Kidney epithelial cell (primary cell): ENCODE measurements at places on chromosomes 16 and 17.
A peak's percentile ranks its signal among the peaks of the same experiment; 100 is the strongest.

DNA sequence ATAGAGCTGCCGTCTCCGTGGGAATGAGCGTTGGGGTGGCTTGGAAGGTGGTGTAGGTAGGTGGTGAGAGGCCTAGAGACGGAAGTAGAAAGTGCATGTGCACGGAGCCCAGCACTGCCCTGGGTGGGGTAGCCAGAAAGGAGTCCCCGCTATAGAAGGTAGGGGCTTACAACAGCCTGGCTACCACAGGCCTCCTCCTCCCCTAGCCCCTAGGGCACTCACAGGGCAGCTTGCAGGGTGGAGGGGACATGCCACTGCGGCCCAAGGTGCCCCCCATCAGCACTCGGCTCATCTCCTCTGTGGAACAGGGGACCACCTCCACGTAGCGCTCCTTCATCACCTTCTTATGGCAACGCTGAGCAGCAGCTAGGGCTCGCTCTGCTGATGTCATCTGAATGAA is 5.0 kb downstream of the ESRP2 start:
- no peak for DNase-seq

DNA sequence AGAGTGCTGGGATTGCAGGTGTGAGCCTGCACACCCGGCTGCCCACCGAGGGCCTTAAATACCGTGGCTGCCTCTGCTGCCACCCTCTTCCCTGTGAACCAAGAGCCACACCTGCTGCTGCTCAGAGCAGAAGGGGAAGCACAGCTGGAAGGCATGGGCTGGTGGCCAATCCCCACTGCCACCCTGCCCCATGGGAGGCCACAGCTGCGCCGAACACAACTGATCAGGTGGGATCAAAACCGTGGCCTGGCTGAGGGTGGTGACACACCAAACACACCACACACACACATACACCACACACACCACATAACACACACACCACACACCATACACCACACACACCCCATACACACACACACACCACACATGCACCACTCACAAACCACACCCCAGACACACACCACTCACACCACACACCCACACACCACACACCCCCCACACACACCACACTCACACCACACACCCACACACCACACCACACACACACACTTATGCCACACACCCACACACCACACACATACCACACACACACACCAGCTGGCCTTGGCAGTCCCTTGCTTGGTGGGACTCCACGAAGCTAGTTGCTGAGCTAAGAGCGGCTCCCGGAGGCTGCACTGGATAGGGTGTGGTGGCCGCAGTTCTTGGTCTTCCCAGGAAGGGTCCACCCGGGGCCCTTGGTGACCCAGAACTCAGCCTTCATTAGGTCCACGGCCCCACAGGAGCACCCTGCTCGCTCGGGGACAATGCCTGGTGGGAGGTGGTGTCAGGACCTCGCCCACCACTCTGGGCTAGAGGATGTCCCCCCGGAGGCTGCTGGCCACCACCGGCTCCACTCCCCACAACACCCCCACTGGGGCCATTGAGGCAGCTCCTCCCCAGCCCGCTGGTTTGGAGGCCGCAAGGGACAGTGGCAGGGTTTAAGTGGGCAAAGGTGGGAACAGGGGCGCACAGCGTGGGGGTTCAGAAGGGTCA is 14.9 kb downstream of the CEP131 start:
- DNase-seq: no peak

DNA sequence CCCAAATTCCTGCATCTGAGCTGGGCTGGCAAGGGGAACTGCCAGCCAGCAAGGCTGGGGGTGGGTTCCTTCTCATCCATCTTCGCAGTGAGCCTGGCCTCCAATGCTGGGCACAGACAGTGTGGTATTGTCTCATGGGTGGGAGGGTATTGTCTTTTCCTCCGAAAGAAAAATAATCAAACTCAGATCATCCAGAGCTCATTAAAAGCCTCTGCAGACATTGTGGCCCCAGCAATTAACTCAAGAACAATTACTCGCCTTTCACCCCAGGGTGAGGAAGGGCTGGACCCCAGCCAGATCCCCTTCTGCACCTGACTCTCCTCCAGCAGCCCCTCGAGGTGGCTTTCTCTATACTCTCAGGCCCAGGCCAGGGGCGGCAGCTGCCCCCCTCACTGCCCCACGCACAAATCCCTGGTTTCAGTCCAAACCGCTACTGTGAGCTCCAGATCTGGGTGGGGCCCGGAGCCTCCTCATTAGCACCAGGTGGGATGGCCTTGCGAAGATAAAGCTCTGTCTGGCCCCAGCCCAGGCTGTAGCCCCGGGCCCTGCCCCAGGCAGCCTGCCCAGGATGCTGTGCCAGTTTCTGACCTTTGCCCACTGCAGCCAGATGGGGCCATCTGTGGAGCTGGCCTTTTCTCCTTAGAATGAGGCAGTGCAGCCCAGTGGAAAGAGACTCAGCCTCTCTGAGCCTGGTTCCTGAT is 2.3 kb upstream of the KRT15 start:
- no peak for DNase-seq

GRCh38 chr16:49598383-49599170 is 225.0 kb downstream of the C16orf78 start:
- DNase-seq: no peak

DNA sequence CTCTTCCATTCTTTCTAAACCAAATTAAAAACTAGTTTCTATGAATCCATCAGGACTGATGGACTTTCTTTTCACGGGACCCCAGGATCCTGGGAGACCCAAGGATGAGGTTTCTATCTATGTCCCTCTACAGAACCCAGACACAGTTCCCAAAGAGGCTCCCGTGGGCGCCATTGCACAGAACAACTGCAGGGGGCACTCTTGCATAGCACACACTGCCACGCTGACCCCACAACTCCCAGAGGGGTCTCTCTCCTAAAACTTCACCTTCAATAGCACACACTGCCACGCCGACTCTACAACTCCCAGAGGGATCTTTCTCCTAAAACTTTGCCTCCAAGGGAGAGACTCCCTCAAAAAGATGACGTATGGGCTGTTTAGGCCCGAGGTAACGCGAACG is 9.0 kb downstream of the ABR start:
- DNase-seq: no peak

- no peak for DNase-seq
These were observed 182.5 kb downstream of the IRX5 start for GRCh38 chr16:55113210-55113609.

DNA sequence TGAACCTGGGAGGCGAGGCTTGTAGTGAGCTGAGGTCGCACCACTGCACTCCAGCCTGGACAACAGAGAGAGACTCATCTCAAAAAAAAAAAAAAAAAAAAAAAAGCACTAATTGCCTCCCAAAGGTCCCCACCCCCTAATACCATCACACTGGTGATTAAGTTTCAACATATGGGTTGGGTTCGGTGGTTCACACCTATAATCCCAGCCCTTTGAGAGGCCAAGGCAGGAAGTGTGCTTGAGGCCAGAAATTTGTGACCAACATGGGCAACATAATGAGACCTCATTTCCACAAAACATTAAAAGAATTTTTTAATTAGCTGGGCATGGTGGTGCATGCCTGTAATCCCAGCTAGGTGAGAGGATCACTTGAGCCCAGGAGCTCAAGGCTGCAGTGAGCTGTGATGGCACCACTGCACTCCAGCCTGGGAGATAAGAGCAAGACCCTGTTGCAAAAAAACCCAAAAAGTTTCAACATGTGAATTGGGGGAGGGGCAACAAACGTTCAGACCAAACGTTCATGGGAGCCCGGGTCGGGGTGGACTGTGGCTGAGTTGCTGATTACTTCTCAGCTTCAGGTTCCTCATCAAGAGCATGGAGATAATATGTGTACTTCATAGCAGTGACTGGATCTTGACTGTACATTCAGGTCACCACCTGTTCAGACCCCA is 62.1 kb upstream of the NOL11 start:
- DNase-seq: no peak

DNA sequence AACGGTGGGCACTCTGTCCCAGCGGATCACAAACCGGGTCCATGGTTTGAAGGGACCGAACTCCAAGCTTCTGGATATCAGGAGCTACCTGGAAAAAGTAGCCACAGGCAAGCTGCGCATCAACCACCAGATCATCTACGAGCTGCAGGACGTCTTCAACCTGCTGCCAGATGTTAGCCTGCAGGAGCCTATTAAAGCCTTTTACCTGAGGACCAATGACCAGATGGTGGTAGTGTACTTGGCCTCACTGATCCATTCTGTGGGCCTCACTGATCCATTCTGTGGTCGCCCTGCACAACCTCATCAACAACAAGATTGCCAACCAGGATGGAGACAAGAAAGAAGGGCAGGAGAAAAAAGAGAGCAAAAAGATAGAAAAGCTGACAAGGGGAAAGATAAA is 6.3 kb upstream of the CEP112 start:
- DNase-seq: no peak

DNA sequence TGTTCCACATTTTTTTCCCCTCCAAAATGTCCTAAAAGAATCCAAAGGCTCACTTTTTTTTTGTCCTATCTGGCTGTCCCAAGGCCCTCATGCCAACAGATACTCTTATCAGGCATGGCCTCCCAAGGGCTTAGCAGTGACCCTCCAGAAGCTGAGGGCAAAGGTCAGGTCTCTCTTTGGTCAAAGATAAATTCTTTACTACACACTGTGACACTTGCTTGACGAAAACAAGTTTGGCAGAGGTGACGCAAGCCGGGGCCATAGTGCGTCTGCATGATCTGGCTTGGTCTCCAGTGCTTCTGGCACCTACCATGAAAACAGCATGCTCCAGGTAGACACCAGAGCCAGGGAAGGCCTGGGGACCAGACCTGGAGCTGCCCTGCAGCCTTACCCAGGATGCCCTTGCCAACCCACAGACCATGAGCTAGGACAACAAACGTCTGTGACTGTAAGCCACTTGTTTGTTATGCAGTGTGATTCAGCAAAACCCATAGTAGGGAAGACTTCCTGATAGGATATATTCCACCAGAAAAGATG is 48.5 kb upstream of the IRF8 start:
- no peak for DNase-seq

- DNase-seq: no peak
These were observed 17.5 kb downstream of the RHOT1 start for GRCh38 chr17:32159586-32160438.

- DNase-seq: no peak
These were observed 1.9 kb upstream of the CD68 start for GRCh38 chr17:7577327-7578199.

DNA sequence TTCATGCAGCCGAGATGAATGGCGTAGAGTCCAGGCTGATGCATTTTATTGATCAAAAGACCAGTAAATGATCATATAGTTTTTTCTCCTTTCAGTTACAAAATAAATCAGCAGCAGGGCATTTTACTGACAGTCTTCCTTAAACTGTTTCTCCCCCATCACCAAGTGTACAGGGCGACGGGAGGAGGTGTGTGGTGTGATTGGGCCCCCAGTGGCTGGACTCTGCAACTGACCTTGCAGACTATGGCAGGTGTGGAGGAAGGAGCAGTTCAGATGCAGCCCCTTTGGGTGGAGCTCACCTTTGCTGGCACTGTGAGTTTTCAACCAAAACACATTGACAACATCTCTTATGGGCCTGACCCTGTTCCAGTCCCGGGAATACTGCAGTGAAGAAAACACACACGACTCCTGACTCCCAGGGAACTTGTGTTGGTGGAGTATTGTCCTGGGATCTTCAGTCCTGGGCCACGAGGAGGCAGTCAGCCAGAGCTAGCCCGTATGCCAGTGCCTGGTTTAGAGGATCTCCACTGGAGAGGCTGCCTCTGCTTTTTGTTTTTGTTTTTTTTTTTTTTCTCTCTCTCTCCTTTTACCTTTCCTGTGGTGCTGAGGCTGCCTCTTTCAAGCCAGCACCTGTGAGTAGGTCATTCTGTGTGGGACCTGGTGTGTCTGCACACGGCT is 29.8 kb downstream of the KIAA0513 start:
- no peak for DNase-seq

- DNase-seq: peak; percentile 31
These were observed 3.0 kb downstream of the SECTM1 start for GRCh38 chr17:82330322-82331239.

DNA sequence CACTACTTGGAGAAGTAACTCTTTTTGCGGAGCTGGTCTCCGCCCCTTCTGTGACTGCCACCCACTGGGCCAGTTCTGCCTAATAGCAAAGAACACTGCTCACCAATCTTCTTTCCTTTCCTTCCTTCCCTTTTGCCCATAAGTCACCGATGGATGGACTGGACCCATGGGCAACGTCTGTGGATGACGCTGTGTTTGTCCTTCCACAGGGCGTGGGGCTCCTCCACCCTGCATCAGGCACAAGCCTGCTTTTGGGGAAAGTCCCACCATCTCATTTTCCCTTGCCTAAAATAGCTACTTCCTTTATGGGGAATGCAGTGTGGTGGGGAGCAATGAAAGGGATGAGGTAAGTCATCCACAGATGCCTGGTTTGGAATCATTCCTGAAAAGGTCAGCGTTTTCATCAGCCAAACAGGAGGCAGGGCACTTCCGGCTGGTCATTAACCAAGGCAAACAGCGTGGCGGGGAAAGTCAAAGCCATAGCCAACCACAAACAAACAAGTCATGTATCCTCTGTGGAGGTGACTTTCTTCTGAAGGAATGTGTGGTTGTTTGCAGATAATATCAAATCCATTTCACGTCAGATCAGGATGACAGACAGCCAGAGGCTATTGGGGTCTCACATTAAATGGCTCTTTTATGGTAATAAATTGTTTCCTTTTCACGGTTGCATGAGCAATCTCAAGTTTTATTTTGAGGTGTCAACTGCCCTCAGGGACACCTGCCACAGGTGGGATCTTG is 30.7 kb upstream of the MED9 start:
- DNase-seq: peak; percentile 97

GRCh38 chr17:73427198-73427597 is 115.4 kb upstream of the CDC42EP4 start:
- DNase-seq: no peak

DNA sequence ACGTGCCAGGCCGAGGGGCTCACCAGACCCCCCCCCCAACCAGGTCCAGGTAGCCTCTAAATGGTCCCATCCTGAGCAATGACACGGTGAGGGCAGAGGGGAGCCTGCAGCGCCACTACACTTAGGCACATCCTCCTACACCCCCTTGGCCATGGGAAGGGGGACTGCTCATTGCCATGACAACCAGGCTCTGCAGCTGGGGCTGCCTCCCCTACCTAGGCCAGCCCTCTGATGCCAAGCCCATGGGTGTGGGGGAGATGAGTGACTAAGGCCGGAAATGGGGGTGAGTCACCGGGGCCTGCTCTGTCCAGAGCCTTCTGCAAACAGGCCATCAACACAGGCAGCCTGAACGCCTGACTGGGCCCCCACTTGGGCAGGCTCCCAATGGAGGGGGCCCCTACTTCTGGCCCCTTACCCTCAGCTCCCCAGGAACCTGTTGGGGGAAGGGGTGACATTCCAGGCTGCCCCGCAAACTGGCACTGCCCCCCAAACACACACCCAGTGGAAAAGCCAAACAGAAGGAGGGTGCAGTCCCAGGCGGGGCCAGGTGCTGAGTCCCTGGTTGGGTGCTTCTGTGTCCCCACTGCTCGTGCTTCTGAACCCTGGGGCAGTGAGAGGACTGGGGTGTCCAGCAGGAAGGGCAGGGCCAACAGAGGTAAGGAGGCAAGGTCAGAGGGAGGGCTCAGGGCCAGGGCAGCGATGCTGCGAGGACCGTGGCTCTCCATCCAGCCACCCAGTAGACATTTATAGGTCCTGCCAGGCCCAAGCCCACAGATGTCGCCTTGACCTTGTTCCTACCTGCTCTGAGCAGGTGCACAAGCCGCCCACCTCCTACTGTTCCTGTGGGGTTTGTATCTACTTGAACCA is 8.2 kb downstream of the PLCD3 start:
- DNase-seq: peak; percentile 82
